ENCODE measurements at places on chromosomes 2 and 18. TPM values are rescaled to one million over a fixed set of nuclear protein-coding genes. Genes with fewer than 3 reads are reported as not detected.
A peak's percentile ranks its signal among the peaks of the same experiment; 100 is the strongest.

COL3A1 gene
- polyA plus RNA-seq, result not detected

DNA sequence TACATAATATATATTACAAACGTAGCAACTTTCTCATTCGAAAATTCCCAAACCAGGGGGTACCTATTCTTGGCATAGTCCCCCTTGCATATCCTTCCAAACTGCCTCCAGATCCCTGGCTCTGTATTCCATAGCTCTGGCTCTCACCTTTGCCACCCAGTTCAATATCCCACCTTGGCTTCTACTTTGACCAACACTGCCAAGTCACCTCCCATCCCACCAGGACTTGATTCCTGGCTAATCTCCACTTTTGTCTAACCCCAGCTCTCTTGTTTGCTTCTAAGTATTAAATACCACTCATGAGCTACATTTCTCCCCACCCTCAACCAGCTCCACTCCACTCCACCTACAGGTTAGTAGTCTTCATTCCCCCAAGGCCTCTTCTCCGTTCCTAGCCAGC, 103.2 kb upstream of the WDR75 start:
- no peak for DNase-seq

- DNase-seq, result no peak
Measured at GRCh38 chr18:34729740-34730355, 19.8 kb downstream of the DTNA start.

DNA sequence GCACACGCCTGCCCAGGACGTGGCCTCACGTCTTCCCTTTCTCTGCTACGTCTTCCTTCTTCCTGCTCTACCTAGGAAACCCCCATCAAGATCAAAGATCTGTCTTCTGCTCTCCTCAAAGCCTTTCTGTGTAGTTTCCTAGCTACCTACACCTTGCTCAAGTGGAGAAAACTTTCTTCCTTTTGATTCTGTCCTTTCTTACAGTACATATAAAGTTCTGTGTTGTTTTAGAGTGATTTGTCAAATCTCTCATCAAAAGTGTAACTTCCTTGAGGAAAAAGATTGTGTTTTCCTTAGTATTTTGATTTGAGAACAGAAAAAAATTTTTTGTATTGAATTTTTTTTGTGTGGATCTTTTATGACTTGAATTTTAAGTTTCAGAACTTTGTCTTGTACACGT, 17.8 kb downstream of the SETBP1 start:
- DNase-seq, result no peak

KIAA2012 gene
- not detected for polyA plus RNA-seq

DNA sequence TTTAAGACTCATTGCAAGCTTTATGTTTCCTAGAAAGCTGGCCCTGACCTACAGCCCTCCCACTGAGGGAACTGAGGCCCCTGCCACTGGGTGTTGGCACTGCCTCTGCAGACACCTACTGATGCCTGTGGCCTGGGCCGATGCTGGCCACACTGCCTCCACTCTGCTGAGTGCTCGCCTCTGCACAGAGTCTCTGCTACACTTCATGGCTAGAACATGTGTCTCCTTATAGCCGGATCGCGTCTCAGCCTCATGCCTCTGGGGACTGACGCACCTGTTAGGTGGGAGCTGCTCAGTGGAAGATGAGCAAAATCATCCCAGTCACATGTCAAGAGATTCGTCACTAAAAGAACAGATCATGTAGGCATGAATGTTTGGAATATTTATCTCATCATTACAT, 108.7 kb downstream of the RGPD3 start:
- no peak for DNase-seq

GRCh38 chr2:112004253-112004645, 50.8 kb upstream of the TMEM87B start:
- DNase-seq, result no peak

PLEKHB2 gene
- 84.5 TPM for polyA plus RNA-seq

TMEFF2 gene
- polyA plus RNA-seq, result not detected

DNA sequence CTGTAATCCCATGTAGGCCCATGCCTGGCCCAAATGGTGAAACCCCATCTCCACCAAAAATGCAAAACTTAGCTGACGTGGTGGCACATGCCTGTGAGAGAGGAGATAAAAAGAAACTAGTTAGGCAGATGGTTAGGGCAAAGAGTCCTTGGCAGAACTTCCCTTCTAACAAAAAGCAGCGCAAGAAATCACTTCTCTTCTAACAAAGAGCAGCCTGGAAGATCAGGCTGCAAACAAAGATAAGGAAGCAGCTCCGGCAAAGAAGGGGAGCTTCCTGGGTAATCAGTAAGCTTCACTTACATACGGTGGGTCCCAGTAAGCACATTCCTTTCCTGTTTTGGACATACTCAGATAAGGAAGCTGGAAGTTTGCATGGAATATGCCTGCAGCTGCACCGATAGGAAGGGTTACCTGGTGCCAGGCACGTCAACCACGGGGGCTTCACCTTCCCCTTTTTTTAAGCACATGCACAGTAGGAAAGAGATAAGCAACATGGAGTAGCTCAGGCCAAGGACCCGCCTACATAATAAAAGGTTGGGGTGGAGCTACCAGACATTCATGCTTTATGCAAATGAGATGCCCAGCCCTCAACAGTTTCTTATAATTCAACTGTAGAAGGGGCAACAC, 61.0 kb upstream of the SLC25A52 start:
- DNase-seq, result no peak

UGT1A1 gene
- not detected for polyA plus RNA-seq

DNA sequence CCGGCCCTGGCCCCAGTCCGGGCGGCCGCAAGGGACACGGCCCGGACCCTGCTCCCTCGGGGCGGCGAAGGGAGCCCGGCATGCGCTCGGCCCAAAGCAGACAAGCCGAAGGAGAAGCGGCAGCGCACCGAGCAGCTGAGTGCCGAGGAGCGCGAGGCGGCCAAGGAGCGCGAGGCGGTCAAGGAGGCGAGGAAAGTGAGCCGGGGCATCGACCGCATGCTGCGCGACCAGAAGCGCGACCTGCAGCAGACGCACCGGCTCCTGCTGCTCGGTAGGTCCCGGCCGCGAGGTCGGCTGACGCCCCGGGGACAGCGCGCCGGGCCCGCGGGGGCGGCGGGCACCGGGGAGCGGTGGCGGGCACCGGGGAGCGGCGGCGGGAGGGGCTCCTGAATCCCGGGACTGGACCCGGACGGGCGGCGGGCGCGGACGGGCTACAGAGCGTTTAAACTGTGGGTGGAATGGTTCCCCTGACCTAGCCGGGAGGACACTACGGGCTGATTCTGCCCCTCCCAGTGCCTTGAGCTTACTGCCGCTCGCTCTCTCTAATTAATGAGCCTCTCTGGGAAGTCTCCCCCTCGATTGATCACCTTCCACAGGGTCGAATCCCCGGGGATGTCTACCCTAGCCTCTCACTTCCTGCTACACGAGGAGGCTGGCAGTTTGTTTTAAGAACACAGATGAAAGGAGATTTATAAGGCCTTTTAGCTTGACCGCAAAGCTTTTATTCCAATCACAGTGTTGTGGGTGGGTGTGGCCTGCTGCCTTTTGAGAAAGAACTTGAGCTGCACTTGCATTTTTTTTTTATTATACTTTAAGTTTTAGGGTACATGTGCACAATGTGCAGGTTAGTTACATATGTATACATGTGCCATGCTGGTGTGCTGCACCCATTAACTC, 853 bp downstream of the GNAL start:
- no peak for DNase-seq

APLF gene
- polyA plus RNA-seq, result 1.9 TPM

LIMS3 gene
- 1.5 TPM for polyA plus RNA-seq

C2orf81 gene
- 2.6 TPM for polyA plus RNA-seq

CHRNG gene
- polyA plus RNA-seq, result not detected

CFC1 gene
- polyA plus RNA-seq, result not detected

- no peak for DNase-seq
Measured at GRCh38 chr2:197081294-197081693, 154.8 kb upstream of the PGAP1 start.

GRCh38 chr18:76963936-76964335, 141.6 kb downstream of the ZNF236 start:
- DNase-seq, result no peak

MAP2 gene
- polyA plus RNA-seq, result 0.08 TPM

GRCh38 chr18:2597639-2598038, 26.3 kb downstream of the NDC80 start:
- no peak for DNase-seq

DNER gene
- not detected for polyA plus RNA-seq

DNA sequence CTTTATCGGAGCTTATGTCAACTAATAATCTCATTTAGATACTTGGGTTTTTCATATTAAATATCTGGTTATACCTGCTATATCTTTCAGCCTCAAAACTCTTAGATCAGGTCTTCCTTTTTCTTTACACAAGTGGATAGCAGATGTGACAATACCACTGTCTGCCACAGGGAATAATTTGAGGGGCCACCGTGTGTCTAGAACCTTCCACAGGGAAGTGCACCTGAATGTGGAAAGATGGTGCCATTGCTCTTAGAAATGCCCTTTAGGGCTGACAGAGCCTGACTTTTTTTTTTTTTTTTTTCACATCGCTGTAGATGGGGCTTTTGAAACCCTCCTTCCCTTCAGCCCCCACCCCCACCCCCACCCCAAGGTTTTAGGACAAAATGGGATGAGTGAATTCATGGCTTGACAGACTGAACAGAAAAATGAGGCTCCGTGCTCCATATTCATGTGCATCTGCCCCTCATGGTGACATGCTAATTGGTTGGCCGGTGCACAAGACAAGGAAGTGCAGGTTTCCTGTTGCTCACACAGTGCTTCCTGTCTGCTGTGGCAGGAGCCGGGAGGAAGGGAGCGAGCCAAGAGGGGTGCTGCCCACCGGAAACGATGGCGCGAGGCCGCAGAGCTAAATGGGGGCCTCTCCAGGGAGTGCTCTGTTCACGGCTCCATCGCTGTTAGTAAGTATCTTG, 246.0 kb downstream of the LDLRAD4 start:
- peak; percentile 68 for DNase-seq

MERTK gene
- polyA plus RNA-seq, result 0.14 TPM

PHLPP1 gene
- polyA plus RNA-seq, result 0.93 TPM

LCT gene
- polyA plus RNA-seq, result not detected

SCYGR6 gene
- not detected for polyA plus RNA-seq

OR6B2 gene
- polyA plus RNA-seq, result not detected

HRH4 gene
- not detected for polyA plus RNA-seq

- no peak for DNase-seq
Measured at GRCh38 chr2:189421644-189422043, 19.6 kb upstream of the WDR75 start.

DSG4 gene
- polyA plus RNA-seq, result not detected

PREB gene
- polyA plus RNA-seq, result 68.6 TPM

GRCh38 chr2:24559473-24560113, 68.5 kb downstream of the NCOA1 start:
- no peak for DNase-seq

DNA sequence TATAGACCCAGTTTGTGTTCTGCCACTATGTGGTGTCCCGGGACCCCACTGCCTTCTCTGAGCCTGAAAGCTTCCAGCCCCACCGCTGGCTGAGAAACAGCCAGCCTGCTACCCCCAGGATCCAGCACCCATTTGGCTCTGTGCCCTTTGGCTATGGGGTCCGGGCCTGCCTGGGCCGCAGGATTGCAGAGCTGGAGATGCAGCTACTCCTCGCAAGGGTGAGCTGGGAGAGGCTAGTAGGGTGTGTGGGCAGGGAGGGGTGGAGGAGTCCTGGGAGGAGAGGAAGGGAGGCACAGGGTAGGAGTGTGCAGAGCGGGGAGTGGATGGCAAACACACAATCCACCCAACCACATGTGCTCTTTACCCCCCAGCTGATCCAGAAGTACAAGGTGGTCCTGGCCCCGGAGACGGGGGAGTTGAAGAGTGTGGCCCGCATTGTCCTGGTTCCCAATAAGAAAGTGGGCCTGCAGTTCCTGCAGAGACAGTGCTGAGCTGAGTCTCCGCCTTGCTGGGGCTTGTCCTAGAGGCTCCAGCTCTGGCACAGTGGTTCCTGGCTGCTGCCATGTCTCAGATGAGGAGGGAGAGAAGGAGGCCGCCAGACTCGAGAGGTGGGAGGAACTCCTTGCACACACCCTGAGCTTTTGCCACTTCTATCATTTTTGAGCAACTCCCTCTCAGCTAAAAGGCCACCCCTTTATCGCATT, 16.9 kb downstream of the PRKAG3 start:
- no peak for DNase-seq

CCDC148 gene
- polyA plus RNA-seq, result not detected

ABCG5 gene
- polyA plus RNA-seq, result not detected

GRCh38 chr2:151157000-151157735, 104.5 kb downstream of the RBM43 start:
- no peak for DNase-seq

PSMA8 gene
- 2.1 TPM for polyA plus RNA-seq

DNA sequence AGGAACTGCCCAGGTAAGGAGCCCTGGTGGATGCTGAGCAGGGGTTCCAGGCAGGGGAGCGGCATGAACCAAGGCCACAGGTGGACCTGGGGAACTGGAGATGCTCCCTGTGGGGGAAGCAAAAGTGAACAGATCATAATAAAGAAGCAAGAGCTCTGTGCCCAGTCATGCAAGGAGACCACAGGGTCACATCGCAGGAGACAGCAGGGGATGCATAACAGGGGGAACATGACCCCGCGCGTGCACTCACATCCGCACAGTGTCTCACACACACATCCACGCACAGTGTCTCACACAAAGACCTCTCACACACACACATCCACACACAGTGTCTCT, 473.3 kb upstream of the HS6ST1 start:
- DNase-seq, result no peak

GRCh38 chr2:44295633-44296359, 20.5 kb downstream of the SLC3A1 start:
- DNase-seq, result no peak

DNA sequence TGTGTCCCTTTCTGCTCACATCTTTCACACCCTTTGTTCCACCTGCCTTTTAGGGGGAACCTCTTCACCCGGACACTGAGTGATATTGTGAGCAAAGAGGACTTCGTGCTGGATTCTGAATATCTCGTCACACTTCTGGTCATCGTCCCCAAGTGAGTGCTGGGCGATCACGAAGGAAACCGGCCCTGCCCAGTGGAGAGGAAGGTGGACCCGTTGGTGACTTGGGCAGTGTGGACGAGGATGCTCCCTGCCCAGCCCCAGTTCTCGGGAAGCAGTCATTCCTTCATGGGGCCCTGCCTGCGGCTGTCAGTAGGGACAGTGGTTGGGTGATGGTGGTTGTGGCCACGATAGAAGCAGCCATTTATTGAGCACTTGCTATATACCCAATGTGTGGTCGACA, 40.8 kb downstream of the PDIA6 start:
- DNase-seq, result no peak

DNA sequence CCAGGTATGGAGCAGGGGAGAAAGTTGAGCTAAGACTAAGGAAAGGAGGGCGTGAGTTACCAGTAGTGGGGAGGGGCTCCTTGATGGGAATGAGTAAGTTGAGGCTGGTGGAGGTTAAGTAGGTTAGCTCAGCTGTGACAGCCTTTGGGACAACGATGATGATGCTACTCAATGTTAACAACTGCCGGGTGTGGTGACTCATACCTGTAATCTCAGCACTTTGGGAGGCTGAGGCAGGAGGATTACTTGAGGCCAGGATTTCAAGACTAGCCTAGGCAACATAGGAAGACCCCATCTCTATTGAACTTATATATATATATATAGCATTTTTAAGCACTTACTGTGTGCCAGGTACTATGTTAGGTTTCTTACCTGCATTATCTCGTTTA, 48.4 kb downstream of the HK2 start:
- no peak for DNase-seq
